ENCODE measurements at places on chromosomes 1 and 21.

DNA sequence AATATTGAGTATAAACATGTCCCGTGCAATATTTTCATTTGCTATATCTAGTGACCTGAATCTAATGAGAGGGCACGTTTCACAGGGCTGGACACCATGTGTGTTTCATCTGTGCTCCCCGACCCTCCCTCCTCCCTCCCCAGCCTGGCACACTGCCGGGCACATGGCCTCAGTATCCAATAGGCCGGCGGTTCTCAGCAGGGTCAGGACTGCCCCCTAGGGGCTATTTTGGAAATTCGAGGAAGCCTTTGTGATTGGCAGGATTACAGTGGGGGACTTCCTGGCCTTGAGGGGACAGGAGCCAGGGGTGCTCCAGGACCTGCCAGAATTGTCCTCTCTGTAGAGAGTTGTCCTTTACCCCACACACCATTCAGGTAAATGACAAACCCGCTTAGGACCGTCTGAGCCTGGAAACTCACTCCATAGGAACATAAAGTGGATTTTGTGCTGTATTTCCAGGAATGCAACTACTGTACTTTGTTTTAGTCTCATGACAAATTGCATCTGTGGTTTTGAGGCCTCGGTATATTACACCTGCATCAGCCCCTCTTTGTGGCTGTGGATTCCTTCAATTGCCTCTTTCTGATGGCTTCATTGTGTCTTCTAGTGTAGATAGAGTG, 109.5 kb upstream of the SIM2 start:
- no peaks in the 10 kb centered on the region for H3K4me1 ChIP-seq
- H3K4me3 ChIP-seq, result no peak overlapping the region
- peak; percentile 9 for DNase-seq
- H3K27ac ChIP-seq, result no peak overlapping the region
- no peaks in the 10 kb centered on the region for H3K36me3 ChIP-seq

- H3K27ac ChIP-seq, result peak overlapping the region; percentile 77
- peaks cover 60% of the 10 kb centered on the region for H3K4me1 ChIP-seq
- H3K27me3 ChIP-seq, result no peaks in the 10 kb centered on the region
- H3K4me3 ChIP-seq, result no peak overlapping the region
- H3K36me3 ChIP-seq, result peaks cover 70% of the 10 kb centered on the region
These were observed 91.7 kb upstream of the EDN2 start for GRCh38 chr1:41576206-41576605.

GRCh38 chr1:102531036-102531435, 534.3 kb upstream of the OLFM3 start:
- no peaks in the 10 kb centered on the region for H3K4me1 ChIP-seq
- no peaks in the 10 kb centered on the region for H3K27me3 ChIP-seq
- no peaks in the 10 kb centered on the region for H3K36me3 ChIP-seq
- DNase-seq, result no peak
- no peak overlapping the region for H3K27ac ChIP-seq
- no peak overlapping the region for H3K4me3 ChIP-seq

- peaks cover 30% of the 10 kb centered on the region for H3K4me1 ChIP-seq
- peaks cover 10% of the 10 kb centered on the region for H3K36me3 ChIP-seq
- peak overlapping the region; percentile 82 for H3K27ac ChIP-seq
- no peak for DNase-seq
- H3K27me3 ChIP-seq, result peaks cover 86% of the 10 kb centered on the region
These were observed 4.0 kb upstream of the DMRTA2 start for GRCh38 chr1:50427086-50427817.

DNA sequence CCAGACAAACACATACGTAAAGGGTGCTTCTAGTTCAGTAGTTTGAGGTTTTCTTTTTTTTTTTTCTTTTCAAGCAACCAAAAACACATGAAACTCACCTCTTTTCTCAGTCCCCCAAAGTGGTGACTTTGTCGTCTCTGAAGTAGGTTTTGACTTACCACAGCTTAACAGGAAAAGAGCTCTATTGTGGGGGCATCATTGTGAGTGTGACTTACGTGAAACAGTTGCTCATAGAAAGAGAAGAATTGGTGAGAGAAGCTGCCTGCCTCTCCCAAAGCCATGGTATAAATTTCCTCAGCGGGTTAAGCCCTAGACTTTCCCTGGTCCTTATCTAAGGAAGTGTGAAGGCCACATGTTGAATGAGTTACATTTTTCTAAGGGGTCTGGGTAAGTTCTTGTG, 11.9 kb downstream of the FASLG start:
- H3K27ac ChIP-seq, result no peak overlapping the region
- no peak for DNase-seq
- H3K36me3 ChIP-seq, result no peaks in the 10 kb centered on the region
- H3K27me3 ChIP-seq, result no peaks in the 10 kb centered on the region

DNA sequence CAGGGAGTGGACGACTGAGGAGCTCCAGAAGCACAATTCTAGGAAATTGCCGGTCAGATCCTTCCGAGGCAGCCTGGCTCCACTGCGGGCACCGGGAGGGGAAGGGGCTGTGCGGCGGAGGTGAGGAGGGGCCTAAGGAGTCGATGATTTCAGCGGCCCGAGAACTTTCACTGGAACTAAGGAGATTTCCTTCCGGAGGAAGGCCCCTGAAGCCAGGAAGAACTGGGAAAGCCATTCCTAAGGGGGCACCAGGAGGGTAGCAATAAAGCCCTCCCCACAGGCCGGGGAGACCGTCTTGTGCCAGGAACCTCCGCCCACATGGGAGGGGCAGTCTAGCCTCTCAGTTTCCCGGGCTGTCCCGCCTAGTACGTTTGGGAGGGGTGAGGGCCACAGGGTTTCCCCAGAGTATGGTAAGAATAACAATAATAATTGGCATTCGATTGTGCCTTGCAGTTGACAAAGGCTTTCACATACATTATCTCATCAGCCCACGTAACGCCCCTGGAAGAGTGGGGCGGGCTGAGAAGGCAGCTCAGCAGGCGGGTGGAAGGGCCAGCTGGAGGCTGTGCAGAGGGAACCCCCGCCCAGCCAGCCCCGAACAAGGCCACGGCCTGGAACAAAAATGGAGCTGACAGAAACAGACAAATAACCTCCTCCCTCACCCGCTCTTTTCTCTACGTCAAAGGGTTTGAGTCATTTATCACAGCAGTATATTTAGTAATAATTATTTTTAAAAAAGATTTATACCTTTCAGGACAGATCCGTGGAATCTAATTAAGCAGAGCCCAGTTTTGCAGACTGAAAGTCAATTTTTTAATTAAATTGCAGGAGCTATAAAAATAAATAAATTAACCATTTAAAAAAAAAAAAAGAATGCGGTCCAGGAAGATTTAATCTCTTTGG, 19.8 kb downstream of the NPR1 start:
- H3K4me3 ChIP-seq, result peak overlapping the region; percentile 70
- H3K36me3 ChIP-seq, result no peaks in the 10 kb centered on the region
- no peak for DNase-seq
- H3K4me1 ChIP-seq, result peaks cover 6% of the 10 kb centered on the region
- H3K27ac ChIP-seq, result peak overlapping the region; percentile 37

GRCh38 chr1:236753516-236753915, 41.6 kb upstream of the MTR start:
- H3K4me3 ChIP-seq, result no peak overlapping the region
- no peaks in the 10 kb centered on the region for H3K36me3 ChIP-seq
- H3K27ac ChIP-seq, result no peak overlapping the region
- no peaks in the 10 kb centered on the region for H3K4me1 ChIP-seq

- H3K27ac ChIP-seq, result no peak overlapping the region
- H3K4me3 ChIP-seq, result no peak overlapping the region
- peaks cover 9% of the 10 kb centered on the region for H3K4me1 ChIP-seq
- H3K36me3 ChIP-seq, result no peaks in the 10 kb centered on the region
These were observed 4.5 kb downstream of the SYT6 start for GRCh38 chr1:114149211-114149610.

- H3K36me3 ChIP-seq, result peaks cover 26% of the 10 kb centered on the region
- no peak overlapping the region for H3K4me3 ChIP-seq
- H3K27me3 ChIP-seq, result no peaks in the 10 kb centered on the region
- no peak for DNase-seq
These were observed 4.9 kb downstream of the ARID1A start for GRCh38 chr1:26700711-26701110.

- H3K4me1 ChIP-seq, result no peaks in the 10 kb centered on the region
- no peaks in the 10 kb centered on the region for H3K36me3 ChIP-seq
- no peak overlapping the region for H3K27ac ChIP-seq
These were observed 18.8 kb downstream of the WNT9A start for GRCh38 chr1:227928811-227929375.

- H3K27ac ChIP-seq, result no peak overlapping the region
These were observed 6.8 kb downstream of the ARID1A start for GRCh38 chr1:26702680-26703038.

- no peak for DNase-seq
- H3K27me3 ChIP-seq, result peaks cover 22% of the 10 kb centered on the region
- no peak overlapping the region for H3K4me3 ChIP-seq
- no peak overlapping the region for H3K27ac ChIP-seq
- H3K36me3 ChIP-seq, result no peaks in the 10 kb centered on the region
These were observed 4.2 kb downstream of the RASSF5 start for GRCh38 chr1:206511362-206512057.

GRCh38 chr1:116478621-116479020, 92.2 kb downstream of the CD58 start:
- H3K27ac ChIP-seq, result no peak overlapping the region
- no peak overlapping the region for H3K4me3 ChIP-seq
- H3K36me3 ChIP-seq, result no peaks in the 10 kb centered on the region
- H3K27me3 ChIP-seq, result no peaks in the 10 kb centered on the region
- no peak for DNase-seq

DNA sequence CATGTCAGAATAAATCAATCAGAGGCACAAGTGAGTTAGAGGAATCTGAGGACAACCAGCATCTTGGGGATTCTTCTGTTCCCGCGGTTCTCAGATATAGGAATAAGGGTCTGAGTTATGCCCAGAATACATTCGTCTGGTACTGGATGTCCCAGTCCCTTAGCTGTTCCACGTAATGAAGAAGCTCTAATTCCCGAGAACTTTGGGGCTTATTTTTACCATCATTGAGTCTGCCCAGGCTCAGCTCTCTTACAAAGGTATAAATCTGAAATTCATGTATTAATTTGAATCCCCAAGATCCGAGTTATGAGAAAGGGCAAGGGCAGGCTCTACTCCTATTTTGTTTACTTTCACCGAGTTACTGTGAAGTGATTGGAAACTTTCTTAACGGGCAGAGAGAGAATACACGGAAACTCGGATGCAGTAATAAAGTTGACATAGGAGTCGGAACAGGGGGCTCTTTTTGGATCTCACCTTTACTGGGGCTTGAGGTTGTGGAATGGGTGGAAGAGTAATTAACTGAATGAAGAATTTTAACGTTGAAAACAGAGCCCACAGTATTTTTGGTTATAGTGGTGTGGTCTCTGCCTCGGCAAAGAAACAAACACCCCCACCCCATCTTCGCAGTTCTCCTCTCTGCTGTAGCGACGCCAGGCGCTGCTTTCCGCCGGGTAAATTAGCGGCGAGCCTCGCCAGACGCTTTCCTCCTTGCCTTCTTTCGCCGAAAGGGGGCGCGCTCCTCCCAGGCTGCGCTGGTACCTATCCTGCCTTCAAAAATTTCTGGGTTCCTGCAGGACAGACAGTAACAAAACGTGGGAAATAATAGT, 7.1 kb downstream of the PRRX1 start:
- no peak overlapping the region for H3K27ac ChIP-seq
- no peak overlapping the region for H3K4me3 ChIP-seq
- H3K27me3 ChIP-seq, result peaks cover 67% of the 10 kb centered on the region
- no peak for DNase-seq
- H3K4me1 ChIP-seq, result peaks cover 12% of the 10 kb centered on the region

- DNase-seq, result peak; percentile 78
- H3K36me3 ChIP-seq, result peaks cover 16% of the 10 kb centered on the region
- H3K27ac ChIP-seq, result peak overlapping the region; percentile 93
- H3K4me3 ChIP-seq, result peak overlapping the region; percentile 96
- peaks cover 8% of the 10 kb centered on the region for H3K27me3 ChIP-seq
- H3K4me1 ChIP-seq, result peaks cover 6% of the 10 kb centered on the region
These were observed 676 bp upstream of the PIAS3 start for GRCh38 chr1:145859491-145860023.

- DNase-seq, result no peak
- no peak overlapping the region for H3K27ac ChIP-seq
- no peak overlapping the region for H3K4me3 ChIP-seq
- peaks cover 49% of the 10 kb centered on the region for H3K4me1 ChIP-seq
- H3K36me3 ChIP-seq, result peaks cover 74% of the 10 kb centered on the region
These were observed 23.3 kb downstream of the DUSP10 start for GRCh38 chr1:221718381-221719277.

DNA sequence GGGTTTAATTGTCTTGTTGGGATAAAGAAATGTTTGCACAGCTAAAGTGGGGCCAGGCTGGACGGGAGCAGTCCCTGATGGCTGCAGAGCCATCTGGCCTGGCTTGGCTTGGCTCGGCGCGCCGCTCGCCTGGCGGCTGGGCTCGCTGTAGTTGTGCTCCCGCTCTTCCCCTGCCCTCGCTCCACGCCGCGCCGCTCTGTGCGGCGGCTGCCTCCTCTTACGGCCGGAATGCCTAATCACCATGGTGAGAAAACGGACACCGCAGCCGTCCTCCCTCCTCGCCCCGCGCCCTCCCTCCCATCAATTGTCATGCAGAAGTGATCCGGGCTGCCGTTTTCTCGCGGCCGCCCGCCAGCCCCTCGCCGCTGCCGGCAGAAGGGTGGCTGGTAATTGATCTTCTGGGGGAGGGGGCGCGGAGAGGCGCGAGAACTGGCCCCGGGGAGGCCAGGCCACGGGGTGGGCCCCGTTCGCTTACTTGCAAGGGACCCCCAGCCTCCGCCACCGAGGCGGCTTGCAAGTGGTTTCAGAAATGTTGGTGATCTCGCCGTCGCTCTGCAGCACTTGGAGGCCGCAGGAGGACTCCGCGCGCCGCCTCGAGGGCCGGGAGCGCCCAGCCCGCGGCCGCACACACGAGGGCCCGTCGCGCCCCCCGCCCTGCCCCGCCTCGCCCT, 12.4 kb downstream of the RNF220 start:
- no peaks in the 10 kb centered on the region for H3K36me3 ChIP-seq
- H3K27me3 ChIP-seq, result peaks cover 67% of the 10 kb centered on the region
- H3K4me3 ChIP-seq, result peak overlapping the region; percentile 77
- no peak overlapping the region for H3K27ac ChIP-seq

GRCh38 chr1:214540324-214540723, 11.1 kb downstream of the PTPN14 start:
- no peak overlapping the region for H3K27ac ChIP-seq
- H3K27me3 ChIP-seq, result peaks cover 4% of the 10 kb centered on the region
- H3K36me3 ChIP-seq, result no peaks in the 10 kb centered on the region
- no peak overlapping the region for H3K4me3 ChIP-seq

Measured in stimulated activated naive B cell treated with anti-CD40 and anti-IgM and Interleukin-4, amounts not matched to agents 10 μg/mL and 1 μg/mL and 100 μg/mL, for 72 hours (primary cell).